ENCODE measurements at places on chromosomes 3 and 15.

- no peak for DNase-seq
Observed at GRCh38 chr3:109430911-109431563, 93.7 kb upstream of the DPPA4 start.

GRCh38 chr15:48451241-48451640 lies 120.0 kb downstream of the DUT start:
- DNase-seq = no peak

- no peak for DNase-seq
Observed at GRCh38 chr15:43242616-43243015, 21.8 kb upstream of the EPB42 start.

- no peak for DNase-seq
Observed at GRCh38 chr15:28932361-28932760, 46.6 kb downstream of the APBA2 start.

DNA sequence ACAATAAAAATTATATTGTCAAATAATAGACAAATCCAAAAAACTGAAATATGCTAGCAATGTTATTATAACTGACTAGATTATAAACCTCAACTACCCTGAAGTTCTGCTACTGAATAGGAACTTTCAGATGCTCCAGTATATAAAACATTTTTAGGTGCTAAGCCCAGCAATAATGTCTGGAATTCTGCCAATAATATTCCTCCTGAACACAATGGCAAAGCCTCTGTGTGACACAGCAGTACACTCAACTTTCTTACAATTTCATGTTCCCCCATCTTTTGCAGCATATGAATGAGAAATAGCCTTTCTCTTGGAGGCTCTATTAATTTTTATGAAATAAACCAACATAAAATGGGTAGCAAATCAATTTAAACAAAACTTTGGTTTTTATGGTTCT lies 29.5 kb downstream of the ATOSA start:
- DNase-seq = no peak

- no peak for DNase-seq
Observed at GRCh38 chr15:100154338-100154737, 187.4 kb downstream of the ADAMTS17 start.

GRCh38 chr3:160099834-160100233 lies 111.2 kb downstream of the IL12A start:
- no peak for DNase-seq

GRCh38 chr3:148757238-148758215 lies 59.8 kb downstream of the AGTR1 start:
- no peak for DNase-seq

GRCh38 chr3:9862391-9863057 lies 17.5 kb downstream of the CIDEC start:
- DNase-seq = no peak

DNA sequence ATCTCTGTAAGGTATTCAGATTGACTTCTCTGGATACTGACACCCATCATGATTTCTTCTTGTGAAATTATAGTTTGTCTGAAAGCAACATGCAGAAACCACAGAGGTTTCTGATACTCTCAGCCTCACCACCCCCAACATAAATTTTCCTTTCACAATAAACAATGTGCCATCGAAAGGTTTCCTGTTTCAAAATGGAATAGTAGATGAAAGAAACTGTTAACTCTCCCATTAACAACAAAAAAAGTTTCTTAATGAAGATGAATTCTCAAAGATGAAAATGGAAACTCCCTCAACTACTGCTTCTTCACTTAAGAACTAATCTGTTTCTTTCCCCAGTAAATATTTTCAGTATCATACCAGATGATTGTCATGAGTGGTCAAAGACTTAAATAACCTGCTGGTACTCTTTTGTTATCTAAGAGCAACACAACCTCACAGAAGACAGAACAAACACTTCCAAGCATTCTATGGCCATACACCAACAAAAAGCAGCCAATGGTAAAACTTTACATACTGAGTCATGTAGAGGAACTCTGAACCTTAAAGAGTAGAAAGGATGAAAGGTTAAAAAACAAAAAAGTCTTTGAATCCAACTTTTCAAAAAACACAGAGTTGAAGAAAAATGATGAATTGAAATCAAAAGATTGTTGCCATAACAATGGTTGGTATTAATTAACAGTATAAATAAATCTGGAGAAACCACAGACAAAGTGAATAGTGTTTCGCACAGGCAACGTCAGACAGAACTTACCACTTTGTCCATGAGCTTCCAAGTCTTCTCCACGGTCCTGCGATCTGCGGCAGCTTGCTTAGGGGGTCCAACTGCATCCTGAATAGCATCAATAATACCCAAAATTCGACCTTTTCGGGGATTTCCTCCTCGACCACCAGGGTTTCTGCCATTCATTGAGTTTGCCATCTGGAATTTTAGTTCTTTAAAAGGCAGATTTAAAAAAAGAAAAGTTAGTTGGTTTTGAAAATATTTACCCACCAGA lies 1.9 kb downstream of the CBLB start:
- no peak for DNase-seq

GRCh38 chr3:45546716-45547701 lies 47.5 kb upstream of the LIMD1 start:
- DNase-seq = no peak

GRCh38 chr3:154779571-154779970 lies 300.5 kb upstream of the MME start:
- DNase-seq = no peak

DNA sequence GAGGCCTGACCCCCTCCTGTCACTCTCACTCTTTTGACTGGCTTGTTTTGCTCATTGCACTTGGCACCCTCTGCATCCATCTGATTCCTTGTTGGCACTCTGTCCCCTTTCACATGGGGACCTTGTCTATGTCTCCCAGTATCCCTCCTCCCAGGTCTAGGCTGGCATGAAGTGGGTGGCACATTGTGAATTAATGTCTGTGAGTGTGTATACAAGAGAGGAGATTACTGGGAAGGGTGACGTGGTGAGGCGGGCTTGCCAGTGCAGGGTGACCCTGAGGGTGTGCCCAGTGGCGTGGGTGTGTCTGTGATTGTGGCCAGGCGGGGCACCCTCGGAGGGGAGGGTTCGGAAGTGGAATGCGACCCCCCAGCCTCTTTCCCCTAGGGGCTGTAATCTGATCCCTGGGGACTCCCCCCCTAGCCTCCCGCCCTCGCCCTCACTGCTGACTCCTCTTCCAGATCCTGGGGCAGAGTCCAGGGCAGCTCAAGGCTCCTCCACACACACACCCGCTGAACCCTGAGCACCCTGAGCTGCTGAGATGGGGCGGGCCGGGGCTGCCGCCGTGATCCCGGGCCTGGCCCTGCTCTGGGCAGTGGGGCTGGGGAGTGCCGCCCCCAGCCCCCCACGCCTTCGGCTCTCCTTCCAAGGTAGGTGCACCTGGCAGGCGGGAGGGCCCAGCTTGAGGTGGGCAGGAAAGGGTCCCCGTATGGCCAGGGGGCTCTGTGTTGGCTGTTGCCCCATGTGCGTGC lies at the start of gene SEMA3B:
SEMA3B (plus strand) TSS at position 445 of the 749 bp plus-strand sequence; CDS start at position 539, 94 bp downstream.
- DNase-seq = no peak

- no peak for DNase-seq
Observed at GRCh38 chr3:119930286-119930685, 148.4 kb downstream of the NR1I2 start.

GRCh38 chr3:95333826-95334225 lies 1271.0 kb downstream of the NSUN3 start:
- no peak for DNase-seq

DNA sequence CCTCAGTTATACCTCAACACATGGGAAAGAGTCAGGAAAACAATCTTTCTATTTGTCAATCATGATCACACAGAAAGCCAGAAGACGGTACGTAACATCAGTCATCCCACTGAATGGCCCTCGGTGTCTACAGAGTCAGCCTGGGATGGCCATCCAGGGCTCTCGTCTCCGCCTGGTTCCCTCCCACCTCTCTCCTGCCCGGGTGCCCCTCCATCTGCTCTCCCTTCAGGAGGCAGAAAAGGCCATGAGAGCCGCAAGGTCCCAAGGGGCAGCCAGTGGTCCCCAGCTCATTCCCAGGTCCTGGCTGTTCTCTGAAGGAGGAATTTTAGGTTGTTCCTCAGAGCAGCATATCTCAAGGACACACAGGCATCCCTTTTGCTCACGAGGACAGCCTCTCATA lies 4.4 kb upstream of the LRRC15 start:
- no peak for DNase-seq

DNA sequence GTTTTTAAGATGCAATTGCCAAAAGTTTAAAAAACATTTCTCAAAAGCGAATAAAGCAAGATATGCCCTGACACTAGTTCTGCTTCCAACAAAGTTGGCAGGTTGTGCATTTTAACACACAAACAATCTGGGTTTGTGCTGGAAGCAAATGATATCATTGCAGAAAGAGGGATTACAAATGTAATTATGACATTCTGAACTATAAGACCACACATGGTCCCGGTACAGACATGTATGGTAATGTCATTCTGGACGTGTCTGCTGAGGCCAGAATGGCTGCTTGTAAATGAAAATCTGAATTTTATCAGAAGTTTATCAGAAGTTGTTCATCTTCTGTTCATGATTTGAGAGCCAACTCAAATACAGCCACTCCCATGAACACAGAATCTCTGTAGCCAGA lies 10.7 kb downstream of the TMC3 start:
- no peak for DNase-seq

GRCh38 chr15:63772520-63772919 lies 61.2 kb downstream of the HERC1 start:
- DNase-seq = no peak

DNA sequence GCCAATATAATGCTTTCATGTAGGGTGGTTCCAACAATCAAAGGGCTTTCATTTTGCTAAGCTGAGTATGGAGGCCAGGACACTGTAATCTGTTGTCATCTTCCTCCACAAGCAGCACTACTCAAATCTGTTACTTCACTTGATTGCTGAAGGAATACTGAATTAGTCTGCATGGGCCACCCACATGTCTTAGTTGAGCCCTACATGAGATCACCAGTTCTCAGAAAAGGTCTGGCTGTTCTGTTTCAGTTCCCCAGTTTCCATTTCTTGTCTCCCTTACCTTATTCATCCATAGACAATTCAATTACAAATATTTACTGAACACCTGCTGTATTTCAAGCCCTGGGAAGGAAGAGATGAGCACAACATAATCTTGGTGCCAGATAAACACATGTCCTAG lies 119.2 kb downstream of the FHIT start:
- DNase-seq = no peak

DNA sequence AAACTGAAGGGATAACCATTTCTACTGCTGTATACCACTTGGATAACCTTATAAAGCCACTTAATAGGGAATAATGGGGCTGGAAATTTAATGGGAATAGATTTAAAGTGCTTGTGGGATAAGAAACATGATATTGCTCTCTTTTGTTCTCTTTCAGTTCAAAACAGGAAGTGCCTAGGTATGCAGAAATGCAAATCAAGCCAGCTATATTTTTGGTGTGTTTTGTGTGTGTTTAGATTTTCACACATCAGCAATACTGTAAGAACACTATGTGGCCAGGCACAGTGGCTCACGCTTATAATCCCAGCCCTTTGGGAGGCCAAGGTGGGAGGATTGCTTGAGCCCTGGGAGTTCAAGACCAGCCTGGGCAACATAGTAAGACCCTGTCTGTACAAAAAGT lies 442.3 kb upstream of the TPRG1 start:
- no peak for DNase-seq

DNA sequence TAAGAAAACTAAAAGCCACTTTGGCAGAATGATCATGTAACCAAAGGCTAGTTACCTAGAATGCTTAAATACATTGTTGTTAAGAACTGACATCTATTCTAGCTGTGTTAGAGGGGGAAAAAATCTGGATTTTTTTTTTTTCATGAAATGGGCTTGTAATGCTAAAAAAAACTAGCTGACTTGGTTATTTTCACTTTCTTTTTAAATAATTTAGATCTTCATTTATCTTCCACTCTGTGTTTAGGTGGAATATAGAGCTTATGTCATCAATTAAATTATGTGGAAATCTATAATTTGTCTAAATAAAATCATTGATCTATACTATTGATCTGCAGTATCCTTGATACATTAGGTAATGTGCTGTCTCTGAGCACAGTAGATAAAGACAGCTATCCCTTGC lies 217.4 kb downstream of the TCF12 start:
- no peak for DNase-seq

DNA sequence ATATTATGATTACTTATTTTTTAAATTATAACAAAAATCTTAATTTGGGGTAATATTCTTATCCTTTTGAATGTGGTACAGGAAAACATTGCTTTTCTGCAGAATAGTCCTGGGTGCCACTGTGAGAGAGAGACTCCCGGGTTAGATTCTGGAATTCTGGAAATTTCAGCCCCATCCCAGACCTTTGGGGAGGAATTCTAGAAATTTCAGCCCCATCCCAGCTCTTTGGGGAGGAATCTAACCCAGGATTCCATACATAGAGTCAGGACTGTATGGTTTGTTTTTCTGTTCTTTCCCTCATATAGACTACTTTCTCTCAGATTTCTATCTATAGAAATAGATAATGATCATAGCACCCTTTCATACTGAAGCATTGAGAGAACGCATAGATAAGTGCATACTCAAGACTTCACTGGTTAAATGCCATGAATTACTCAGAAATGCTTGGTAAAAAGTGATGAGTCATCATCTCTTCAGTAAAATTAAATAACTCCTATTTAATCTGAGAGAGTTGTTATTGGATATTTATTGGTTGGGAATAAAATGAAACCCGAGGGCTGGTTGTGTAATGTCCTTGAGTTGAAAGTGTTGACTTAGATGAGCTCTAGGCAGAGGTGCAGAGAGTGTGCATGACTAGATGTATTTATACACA lies 8.3 kb downstream of the EIF2AK4 start:
- no peak for DNase-seq

- no peak for DNase-seq
Observed at GRCh38 chr3:143352850-143353550, 233.4 kb downstream of the CHST2 start.

- DNase-seq = no peak
Observed at GRCh38 chr3:78872195-78872594, 895.6 kb downstream of the ROBO1 start.

GRCh38 chr3:11363715-11364114 lies 91.5 kb downstream of the ATG7 start:
- no peak for DNase-seq

DNA sequence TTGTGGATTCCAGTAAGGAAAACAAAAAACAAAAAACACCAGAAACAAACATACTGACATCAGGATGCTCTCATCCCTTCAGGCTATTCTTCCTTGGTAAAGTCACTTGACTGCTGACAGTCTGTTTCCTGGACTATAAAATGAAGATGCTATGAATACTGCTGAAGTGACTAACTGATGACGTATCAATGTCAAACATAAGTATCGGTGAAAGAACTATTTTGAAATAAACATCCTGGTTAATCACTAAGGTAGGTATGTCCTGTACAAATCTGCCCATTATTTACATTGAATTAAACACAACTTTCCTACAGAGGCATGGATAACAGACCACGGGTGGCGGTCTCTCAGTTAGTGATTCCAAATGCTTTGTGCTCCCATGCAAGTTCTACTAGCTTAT lies 45.9 kb downstream of the CHAC1 start:
- DNase-seq = no peak

GRCh38 chr3:172709774-172710663 lies 848 bp downstream of the NCEH1 start:
- DNase-seq = peak; percentile 26
